ENCODE measurements at places on chromosomes 5 and 9.

DNA sequence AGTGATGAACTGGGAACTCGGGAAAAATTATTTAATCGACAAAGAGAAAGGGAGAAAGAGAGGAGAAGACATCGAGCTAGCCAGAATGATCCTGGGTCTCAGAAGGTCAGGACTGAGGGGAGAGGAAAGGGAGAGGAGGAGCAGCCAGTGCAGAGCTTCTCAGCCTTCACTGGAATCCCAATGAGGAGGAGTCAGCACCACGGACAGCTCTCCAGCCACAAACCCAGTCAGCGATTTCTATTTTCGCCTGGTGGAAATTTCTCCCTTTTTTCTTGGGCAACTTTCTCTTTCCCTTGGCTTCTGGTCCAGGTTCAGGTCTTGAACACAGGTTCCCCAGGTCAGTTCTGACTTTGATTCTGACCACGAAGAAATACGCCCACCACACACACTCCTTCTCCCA is 1.6 kb upstream of the BRINP1 start:
- no peak for ATAC-seq

- ATAC-seq = no peak
Measured at GRCh38 chr5:41812156-41812555, 58.1 kb downstream of the OXCT1 start.

GRCh38 chr5:139925650-139926640 is 117.2 kb downstream of the NRG2 start:
- ATAC-seq = no peak

DNA sequence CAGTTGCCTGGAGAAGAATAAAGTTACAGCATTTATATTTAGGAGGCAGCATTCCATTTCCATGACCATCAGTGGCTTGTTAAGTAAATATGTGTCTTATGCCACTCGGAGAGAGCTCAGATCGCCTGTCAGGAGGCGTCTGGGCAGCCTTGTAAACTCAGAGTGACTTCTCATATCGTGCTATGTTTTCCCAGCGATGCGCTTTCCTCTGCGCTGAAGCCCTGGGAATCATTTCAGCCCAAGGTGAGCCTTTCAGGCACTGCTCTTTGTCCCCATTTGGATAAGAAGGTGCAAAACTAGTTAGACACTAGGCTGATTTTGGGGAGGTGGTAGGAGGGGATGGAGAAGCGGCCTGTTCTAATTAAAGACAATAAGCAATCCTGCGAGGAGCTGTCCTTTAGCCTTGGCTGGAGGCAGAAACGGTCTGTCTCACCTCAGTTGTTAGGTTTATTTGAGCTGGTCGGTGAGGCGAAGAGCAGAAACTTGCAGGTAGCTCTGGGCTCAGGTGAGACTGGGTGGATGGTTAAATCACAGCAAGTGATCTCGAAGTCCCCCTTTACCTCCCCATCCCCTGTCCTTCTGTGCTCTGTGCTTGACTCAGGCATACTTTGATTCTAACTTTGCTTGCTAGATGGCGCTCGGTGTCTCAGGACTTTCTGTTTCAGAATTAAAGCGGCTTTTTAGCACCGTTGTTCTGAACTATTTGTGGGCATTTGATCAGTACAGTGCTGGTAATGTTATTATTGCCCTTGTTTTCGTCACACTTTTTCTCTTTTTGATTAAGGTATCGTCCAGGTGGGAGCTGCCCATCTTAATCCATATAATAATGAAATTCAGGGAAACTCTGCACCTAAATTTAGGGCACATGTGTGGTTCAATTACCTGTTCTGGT is 24.6 kb downstream of the NR2F1 start:
- ATAC-seq = peak; percentile 32

GRCh38 chr5:63249960-63250359 is 671.3 kb downstream of the LRRC70 start:
- no peak for ATAC-seq

DNA sequence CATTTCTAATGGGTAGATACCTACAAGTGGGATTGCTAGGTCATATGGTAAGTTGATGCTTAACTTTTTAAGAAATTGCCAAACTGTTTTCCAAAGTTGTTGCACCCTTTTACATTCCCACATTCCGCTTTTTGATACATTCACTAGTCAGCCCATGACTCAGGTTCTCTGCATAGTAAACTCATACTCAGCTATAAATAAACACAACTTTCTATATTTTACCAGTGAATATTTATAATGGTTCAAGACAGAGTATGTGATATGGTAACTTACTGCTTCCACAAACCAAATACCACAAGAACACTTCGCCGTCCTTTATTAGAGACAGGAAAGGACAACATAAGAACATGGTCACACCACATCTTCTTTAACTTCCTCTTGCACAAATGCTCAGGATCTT is 54.0 kb downstream of the PLPP1 start:
- ATAC-seq = no peak

DNA sequence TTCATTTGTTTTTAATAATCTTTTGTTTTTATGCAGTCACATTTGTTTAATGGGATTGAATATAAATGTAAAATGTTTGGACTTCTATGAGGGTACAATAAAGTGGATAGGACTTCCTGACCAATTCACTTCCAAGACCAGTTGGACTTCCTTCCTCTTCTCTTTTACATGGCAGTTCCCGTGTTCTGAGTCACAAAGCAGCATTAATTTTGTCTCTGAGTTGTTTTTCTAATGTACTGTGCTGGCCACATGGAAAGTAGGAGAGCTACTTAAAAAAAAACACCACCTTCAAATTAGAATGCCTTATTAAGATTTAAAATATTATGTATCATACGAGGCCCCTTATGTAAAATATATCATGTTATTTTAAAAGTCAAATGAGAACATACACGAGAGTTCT is 87.3 kb downstream of the CCDC171 start:
- no peak for ATAC-seq

GRCh38 chr9:13165956-13166355 is 113.5 kb downstream of the MPDZ start:
- ATAC-seq = no peak

GRCh38 chr9:6134661-6135180 is 80.9 kb upstream of the IL33 start:
- ATAC-seq = no peak

GRCh38 chr5:68225911-68226545 is 10.5 kb downstream of the PIK3R1 start:
- ATAC-seq = peak; percentile 14

DNA sequence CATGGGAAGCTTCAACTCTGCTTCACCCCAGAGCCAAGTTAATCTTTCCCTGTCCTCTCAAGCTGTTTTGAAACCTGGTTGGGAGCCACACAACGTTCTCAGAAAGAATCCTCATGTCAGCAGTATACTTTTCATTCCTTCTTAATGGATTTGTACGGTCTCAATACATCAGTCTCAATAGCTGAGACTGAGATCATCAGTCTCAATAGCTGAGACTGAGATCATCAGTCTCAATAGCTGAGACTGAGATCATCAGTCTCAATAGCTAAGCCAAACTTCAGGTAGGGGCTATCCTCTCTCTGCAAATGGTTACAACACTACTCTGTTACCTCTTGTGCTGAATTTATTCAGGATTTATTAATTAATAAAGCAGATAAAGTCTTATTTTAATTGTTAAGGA is 1317.4 kb upstream of the CDH9 start:
- ATAC-seq = no peak

DNA sequence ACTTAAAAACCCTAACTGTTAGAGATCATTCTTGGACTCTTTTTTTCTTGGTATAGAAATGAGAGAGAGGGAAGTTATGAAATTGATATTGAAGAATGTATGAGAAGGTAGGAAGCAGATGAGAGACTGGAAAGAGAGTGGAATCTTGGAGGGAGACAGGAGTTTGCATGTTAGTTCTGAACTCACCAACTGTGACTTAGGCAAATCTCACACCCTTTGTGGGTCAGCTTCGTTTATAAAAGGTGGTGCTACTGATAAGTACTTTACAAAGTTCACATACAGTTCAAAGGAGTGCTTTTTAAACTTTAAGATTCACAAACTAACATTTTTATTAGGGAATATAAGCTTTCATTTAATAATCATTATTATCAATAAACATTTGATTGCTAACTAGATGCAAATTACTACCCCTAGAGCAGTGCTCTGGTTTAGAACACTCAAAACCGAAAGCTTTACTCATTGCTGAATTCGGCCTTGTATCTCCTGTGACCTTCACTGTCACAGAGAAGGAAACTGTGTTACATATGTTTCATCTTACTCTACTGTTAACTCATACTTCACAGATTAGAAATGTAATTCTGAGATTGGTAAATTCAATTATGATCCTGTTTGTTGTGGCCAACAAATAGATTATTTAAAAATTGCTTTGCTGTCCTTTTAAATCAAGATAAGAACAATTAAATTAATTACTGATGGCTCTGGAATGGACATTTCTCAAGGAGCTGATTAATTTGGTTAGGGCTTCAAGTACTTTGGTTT is 143.2 kb downstream of the RMI1 start:
- ATAC-seq = no peak

DNA sequence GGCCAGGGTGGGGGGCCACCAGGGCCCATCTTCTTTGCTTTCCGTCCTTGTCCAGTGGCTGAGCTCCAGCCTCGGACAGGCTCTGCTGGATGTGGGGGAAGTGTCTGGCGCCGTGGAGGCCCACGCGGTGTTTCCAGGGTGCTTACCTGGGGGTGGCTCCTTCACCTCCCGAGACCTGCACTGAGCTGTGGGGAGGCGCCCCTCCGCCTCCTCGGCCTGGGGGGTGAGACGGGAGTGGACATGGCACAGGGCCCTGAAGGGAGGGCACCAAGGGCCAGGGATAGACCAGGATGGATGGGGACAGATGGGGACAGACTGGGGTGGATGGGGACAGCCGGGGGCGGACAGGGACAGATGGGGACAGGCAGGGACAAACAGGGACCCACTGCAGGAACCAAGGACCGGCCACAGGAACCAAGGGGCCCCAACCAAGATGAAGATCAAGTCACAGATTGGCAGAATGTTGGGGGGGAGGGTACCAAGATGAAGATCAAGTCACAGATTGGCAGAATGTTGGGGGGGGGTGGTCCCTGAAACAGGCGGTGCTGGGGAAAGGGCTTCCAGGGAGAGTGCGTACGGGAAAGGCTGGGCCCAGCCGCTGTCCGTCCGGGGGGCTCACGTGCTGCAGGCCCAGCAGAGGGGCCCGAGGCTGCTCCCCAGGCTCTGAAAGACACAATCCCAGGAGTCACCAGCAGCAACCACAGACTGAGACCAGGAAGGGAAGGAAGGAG is 13.3 kb upstream of the QSOX2 start:
- no peak for ATAC-seq

- ATAC-seq = no peak
Measured at GRCh38 chr5:120586646-120587045, 122.5 kb downstream of the PRR16 start.

All from gastroesophageal sphincter (tissue), 4 donors.